Sigmoid colon (tissue), 7 donors: ENCODE measurements at places on chromosomes 1 and 21. TPM values are rescaled to one million over a fixed set of nuclear protein-coding genes. Genes with fewer than 3 reads are reported as not detected.

GRCh38 chr21:14243874-14244273, 27.9 kb downstream of the RBM11 start:
- no peak for DNase-seq

DNA sequence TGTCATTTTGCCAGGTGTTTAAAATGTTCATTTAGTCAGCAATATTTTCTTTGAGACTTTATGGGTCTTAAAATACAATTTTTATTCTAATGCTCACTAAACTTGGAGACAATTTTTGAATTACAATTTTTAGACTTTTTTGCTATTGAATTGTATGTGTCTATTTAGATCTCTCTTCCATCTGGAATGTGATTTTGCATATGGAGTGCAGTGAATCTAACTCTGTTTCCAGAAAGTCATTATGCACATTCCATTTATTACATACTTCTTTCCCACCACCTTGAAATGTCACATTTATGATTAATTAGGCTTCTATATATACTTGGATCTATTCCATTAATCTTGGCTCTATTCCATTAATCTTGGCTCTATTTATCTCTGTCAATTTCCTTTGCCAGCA, 5.6 kb upstream of the TSPEAR start:
- no peak for DNase-seq

Gene FCRL2
- total RNA-seq: not detected

GRCh38 chr1:22414244-22414751, 37.4 kb upstream of the ZBTB40 start:
- DNase-seq: no peak

GRCh38 chr1:24878775-24879742, 51.0 kb downstream of the RUNX3 start:
- peak; percentile 40 for DNase-seq

Gene USP33
- total RNA-seq: 47.5 TPM

GRCh38 chr21:33067043-33067442, 2.9 kb upstream of the OLIG1 start:
- DNase-seq: no peak

- peak; percentile 28 for DNase-seq
These were observed 16.4 kb downstream of the ATP5PO start for GRCh38 chr21:33899199-33899598.

Gene PRELP
- total RNA-seq: 133 TPM

Gene PCBP3
- 5.5 TPM for total RNA-seq
